ENCODE measurements at places on chromosomes 6 and 20. TPM values are rescaled to one million over a fixed set of nuclear protein-coding genes. Genes with fewer than 3 reads are reported as not detected.

SNAP91 gene
- 0.64 TPM for total RNA-seq

PNLDC1 gene
- total RNA-seq, result not detected

MEP1A gene
- total RNA-seq, result not detected

PAQR8 gene
- 6.1 TPM for total RNA-seq

GRM4 gene
- total RNA-seq, result not detected

GTF2H4 gene
- 81.0 TPM for total RNA-seq

DAAM2 gene
- total RNA-seq, result 44.0 TPM

BTNL2 gene
- not detected for total RNA-seq

SDHAF4 gene
- total RNA-seq, result 3.5 TPM
